ENCODE measurements at places on chromosomes 16 and 17.

DNA sequence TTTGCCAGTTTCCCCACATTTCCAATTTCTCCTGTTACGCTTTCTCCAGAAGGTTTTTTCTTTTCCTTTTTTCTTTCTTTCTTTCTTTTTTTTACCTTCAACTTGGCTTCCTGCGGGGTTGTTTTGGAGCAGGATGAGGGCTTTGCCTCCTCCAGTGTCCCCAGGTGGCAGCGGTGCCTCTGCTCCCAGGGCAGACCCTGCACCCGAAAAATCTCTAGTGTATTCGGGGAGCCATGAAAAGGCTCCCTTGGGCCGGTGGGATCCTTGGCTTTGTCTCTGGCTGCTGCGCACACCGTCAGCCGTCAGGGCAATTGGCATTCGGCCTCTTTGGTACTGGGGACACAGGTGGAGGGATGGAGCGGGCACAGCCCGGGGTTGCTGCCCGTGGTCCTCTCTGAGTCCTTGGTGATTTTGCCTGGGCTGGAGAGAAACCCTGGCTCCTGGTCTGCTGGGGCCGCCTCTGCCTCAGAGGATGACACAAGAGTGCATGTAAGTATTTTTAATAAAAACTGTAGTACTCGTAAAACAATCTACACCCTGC is 846 bp downstream of the ITGB3 start:
- no peak for DNase-seq

GRCh38 chr17:55322453-55322985 is 57.8 kb downstream of the HLF start:
- peak; percentile 6 for DNase-seq

DNA sequence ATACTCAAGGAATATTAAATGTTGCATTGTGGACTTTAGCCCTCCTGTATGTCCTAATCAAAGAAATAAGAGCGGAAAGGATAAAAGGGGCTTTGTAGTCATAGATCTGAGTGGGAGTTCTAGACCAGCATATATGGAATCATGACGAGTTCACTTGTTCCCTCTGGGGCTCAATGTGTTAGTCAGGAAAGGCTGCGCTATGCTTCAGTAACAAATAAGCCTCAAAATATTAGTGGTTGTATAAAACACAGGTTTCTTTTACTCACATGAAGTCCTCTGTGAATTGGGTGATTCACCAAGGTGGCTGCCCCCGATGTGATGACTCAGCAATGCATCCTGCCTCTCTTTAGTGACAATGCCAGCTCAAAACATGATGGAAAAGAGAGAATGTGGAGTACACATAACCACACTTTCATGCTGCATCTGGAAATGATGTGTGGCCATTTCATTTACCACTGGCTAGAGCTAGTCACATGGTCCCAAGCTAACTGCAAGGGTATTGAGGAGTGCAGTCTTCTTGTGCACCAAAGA is 63.3 kb upstream of the IRX5 start:
- DNase-seq = no peak

GRCh38 chr17:2156666-2157065 is 101.8 kb downstream of the HIC1 start:
- no peak for DNase-seq

- DNase-seq = no peak
Measured at GRCh38 chr17:47630614-47631013, 19.1 kb upstream of the KPNB1 start.

- DNase-seq = no peak
Measured at GRCh38 chr17:5895276-5895675, 174.9 kb upstream of the WSCD1 start.

GRCh38 chr16:87950765-87951551 is at the start of gene BANP:
TSS of gene BANP (plus strand) at chr16:87951434. CDS start at chr16:87975116, 23,682 bp downstream.
- DNase-seq = peak; percentile 96

DNA sequence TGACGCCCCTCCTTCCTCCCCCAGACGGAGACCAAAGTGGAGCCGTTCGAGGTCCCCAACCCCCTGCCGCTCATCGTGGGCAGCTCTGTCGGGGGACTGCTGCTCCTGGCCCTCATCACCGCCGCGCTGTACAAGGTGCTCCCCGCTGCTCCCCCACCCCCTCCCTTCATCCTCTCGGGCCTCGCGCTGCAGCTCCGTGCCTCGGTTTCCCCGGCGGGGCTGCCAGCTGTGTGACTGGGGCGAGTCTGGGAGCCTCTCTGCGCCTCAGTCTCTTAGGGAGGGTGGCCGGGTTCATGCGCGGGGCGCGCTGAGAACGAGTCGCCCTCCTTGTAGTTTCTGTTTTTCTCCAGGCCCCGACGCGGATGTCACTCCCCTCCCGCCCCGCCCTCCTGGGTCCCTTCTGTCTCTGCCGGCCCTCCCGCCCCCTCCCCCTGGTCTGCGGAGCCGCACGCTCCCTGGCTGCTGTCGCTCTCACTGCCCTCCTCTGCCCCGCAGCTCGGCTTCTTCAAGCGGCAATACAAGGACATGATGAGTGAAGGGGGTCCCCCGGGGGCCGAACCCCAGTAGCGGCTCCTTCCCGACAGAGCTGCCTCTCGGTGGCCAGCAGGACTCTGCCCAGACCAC is 23.7 kb upstream of the ITGAX start:
- no peak for DNase-seq

GRCh38 chr17:29870836-29871465 is 59.1 kb downstream of the SSH2 start:
- DNase-seq = no peak

DNA sequence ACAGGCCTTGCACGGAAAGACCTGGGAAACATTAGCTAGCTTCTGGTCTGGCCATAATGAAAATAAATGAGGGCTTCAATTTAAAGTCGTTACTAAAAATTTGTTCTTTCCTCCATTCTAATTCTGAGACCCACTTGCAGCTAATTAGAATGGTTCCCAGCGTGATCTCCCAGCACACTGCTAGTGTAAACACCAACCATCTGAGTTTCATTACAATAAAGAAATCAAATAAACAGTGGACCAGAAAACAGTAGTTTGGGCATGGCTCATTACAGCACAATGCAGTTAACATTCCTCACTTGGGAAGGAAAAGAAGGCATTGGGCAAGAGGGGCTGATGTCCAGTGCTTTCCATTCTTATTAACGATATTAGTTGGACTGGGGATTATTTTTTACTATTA is 410.9 kb upstream of the SOX9 start:
- DNase-seq = no peak

Data from HFF-Myc (cell line).